ENCODE measurements at places on chromosomes 4 and X. TPM values are rescaled to one million over a fixed set of nuclear protein-coding genes. Genes with fewer than 3 reads are reported as not detected.

Gene LRIT3
- total RNA-seq, result 1.9 TPM

Gene DGAT2L6
- 0.96 TPM for total RNA-seq

DNA sequence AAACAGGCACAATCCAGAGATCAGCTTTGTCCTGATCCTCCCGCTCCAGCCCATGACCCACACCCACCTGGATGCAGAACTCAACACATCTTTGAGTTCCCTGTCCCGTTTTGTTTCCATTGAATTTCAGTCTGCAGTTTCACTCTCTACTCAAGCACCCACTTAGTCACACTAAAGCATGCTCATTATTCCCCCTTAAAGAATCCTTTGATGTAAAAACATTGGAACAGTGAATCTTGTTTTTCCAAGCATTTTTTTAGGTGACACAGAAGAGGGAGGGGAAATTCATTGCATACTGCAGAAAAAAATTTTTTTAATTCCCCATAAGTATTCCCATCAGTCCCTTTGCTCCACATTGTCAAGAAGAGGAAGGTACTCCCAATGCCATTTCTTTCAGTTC is 249.7 kb upstream of the TTC29 start:
- DNase-seq, result no peak

DNA sequence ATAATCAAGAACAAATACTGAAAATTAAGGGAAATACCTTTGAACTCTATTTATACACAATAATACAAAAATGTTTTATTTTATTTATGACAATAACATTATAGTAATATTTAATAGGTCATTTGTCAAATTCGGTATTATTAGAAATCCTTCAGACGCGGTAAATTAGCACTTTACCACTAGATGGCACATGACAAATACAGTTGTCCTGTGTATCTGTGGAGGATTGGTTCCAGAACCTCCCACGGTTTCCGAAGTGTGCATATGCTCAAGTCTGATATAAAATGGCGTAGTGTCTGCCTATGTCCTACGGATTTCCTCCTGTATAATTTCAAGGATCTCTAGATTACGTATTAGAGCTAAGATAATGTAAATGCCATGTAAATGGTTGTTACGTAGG is 8.1 kb upstream of the LINC00632 start:
- peak; percentile 45 for DNase-seq
